Activated CD8-positive, alpha-beta memory T cell treated with anti-CD3 and anti-CD28 coated beads for 4 hours (primary cell): ENCODE measurements at places on chromosomes 1 and 21.

DNA sequence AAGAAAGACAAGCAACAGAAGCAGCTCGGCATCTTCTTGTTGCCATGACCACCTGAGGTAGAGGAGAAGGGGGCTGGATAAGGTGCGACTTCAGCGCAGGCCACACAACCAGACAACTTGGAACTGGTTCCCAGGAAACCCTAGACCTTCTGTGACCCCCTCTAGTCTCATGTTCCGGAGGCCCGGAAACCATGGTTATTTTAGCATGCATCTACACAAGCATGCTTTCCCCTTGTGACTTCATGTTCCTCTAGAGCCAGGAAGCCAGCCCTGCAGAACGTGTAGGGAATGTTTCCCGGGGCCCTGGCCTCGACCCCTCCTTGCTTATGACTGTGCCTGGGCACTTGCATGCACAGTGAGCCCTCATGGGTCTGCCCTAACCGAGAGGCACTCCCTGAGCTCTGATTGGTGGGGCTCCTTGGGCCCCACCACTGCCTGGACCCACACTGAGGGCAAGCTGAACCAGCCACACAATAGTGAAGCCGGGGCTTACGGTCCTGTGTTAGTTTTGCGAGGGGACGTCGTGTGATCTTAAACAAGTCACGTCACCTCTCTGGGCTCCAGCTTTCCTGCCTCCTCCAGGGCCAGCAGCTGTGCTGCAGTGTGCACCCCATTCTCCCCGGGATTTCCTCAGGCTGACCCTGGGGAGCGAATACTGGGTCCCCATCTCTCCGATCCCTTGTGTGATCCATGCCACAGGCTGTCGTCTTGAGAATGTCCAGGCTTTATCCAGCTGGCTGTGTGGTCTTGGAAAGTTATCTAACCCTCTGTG lies 12.0 kb upstream of the MX2 start:
- no peak for DNase-seq

DNA sequence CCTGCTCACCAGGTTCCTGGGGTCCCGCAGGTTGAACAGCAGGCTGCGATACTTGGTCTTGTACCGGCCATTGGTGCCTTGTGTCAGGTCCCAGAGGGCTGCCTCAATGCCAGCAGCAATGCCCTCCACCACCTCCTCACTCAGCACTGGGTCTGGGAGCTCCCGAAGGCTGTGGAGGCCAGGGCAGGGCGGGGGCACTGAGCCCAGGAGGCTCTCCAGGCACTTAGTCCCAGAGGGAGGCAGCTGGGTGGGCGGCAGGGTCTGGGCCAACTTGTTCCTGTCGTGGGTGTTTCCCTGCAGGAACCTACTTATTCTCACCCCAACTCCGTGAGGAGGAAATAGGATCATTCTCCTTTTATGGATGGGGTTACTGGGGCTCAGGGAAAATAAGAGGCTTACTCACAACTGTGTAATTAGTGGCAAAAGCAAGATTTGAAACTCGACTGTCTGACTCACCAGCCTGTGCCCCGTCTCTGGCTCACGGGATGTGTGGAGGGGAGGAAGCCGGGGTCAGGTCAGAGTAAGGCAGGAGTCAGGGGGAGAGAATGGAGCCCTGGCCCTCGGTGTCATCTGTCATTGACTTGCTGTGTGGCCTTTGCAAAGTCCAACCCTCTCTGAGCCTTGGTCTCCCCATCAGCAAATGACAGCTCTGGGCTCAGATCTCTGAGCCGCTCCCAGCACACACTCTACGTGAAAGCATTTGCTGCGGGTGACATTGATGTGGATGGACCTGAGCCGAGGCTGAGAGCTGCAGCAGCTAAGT lies 17.2 kb downstream of the SPOCD1 start:
- no peak for DNase-seq

DNA sequence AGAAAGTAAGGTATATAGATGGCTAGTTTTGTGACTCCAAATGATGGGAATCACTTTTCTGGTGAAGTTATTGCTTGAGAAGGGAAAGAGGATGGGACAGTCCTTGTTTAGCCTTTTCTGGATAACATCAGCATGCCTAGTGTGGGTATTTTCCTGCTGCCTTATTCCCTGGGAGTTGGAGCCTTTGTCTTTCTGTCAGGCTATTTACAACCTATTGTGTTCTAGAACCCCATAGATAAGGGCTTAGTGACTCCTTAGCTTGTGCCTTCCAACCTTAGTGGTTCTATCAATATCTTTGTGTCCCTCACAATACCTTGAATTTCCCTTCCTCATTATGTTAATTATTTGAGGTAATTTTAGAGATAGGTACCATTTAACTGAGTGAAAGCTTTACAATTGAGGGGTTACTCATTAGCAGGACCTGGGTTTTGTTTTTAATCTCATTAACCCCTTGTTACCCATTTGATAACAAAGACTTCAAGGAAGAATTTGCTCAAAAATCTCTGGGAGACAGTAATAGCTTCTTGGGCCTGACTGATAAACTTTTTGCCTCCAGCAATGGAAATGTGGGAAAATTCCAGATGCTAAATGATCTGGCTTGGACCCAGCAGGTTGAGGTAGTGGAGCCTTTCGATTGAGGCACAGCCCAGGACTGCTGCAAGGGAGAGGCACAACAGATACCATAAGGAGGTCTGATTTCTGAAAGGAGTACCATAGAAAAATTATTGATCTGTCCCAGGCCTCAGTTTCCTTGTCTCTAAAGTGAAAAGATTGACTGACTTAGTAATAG lies 49.0 kb downstream of the CACHD1 start:
- DNase-seq = no peak

GRCh38 chr1:226215239-226215638 lies 8.2 kb upstream of the MIXL1 start:
- DNase-seq = no peak

- no peak for DNase-seq
Observed at GRCh38 chr1:185477638-185478580, 160.9 kb upstream of the IVNS1ABP start.

DNA sequence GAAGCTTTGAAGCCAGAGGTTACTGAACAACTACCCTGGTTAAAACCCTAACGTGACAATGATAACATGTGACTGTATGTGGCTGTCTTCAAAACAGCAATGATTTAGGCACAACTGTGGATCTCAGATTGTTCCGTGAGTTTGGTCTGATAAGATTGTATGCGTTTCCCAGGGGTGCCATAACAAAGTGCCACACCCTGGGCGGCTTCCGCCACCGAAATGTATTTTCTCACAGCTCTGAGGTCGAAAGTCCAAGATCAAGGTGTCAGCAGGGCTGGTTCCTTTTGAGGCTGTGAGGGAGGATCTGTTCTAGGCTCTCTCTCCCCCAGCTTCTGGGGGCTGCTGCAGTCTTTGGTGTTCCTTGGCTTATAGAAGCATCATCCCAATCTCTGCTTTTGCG lies 29.5 kb upstream of the ERG start:
- DNase-seq = no peak

GRCh38 chr1:166908942-166909341 lies 32.9 kb upstream of the TADA1 start:
- no peak for DNase-seq

- no peak for DNase-seq
Observed at GRCh38 chr1:156291226-156292061, 4.0 kb downstream of the GLMP start.

GRCh38 chr1:21818656-21819055 lies 6.6 kb downstream of the LDLRAD2 start:
- DNase-seq = no peak

DNA sequence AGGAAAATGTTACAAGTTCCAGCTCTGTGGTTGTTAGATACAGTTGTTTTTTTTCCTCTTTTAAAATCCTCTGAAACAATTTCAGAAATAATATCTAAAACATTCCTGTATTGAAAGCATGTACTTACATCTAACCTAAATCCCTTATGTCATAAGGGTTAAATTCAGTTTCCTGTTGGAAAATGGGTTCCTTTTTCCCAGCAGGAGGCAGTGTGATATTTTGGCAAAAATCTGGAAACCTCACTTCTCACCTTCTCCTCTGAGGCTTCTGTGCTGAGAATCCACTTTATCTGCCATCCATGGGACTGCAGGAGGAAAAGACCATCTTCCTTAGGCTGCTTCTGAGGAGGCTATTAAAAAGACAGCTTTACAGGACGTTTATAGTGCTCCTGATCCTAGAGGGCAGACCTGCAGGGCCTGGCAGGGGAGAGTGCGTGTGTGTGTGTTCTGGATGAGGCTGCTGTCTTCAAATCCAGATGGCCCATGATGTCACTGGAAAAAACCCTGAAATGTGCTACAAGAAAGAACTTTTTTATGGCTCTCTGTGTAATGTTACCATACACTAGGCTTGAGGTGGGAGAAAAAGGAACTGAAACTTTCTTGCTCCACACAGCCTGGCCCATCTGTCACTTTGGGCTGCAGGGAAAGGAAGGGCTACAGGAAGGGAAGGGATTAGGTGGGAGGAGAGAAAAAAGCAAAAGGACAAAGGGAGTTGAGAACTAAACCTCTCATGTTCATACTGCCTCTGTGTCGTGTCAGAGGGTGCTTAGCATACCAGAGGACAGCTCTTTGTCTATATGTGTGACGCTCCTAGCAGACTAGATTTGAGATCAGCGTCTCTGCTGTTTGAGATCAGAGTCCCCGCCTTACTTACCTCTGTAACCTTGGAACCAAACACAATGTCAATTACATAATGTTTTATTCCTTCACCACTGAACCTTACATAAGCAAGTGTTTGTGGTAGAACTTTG lies 379.2 kb upstream of the SPAG17 start:
- DNase-seq = no peak

GRCh38 chr1:246035060-246035541 lies 472.0 kb downstream of the SMYD3 start:
- no peak for DNase-seq
